Vagina (tissue), 2 donors: ENCODE measurements at places on chromosomes 13 and 19.

DNA sequence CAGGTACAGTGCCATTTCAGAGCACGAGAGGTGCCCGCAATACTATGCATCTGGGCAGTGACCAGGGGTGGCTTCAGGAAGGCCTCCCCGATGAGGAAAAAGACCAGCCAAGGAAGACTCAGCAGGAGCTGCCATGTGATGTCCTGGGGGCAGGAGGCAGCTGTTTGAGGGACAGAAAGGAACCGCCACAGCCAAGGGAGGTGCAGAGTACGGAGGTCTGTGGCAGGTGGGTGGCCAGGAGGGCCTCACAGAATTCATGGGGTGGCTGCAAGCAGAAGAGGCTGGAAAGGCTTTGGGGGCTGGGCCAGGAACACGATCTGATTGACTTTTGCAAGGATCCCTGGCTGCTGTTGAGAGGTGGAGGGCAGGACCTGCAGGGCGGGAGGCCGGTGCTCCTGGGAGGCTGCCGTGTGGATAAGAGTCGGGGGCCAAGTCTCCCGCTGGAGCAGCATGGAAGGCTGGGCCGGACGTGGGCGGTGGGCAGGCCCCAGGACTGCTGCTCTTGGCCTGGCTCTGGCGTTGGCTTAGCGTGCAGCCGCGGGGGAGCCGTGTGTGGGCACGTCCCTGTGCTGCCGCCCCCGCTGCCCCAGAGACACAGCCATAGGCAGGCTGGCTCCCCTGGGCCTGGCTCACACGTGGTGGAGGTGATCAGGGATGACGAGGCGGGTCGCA lies 29.1 kb downstream of the CEBPA start:
- no peak for DNase-seq

GRCh38 chr19:52297601-52298364 lies 814 bp downstream of the ZNF480 start:
- no peak for DNase-seq

GRCh38 chr13:107681600-107681999 lies 533.7 kb downstream of the LIG4 start:
- no peak for DNase-seq

DNA sequence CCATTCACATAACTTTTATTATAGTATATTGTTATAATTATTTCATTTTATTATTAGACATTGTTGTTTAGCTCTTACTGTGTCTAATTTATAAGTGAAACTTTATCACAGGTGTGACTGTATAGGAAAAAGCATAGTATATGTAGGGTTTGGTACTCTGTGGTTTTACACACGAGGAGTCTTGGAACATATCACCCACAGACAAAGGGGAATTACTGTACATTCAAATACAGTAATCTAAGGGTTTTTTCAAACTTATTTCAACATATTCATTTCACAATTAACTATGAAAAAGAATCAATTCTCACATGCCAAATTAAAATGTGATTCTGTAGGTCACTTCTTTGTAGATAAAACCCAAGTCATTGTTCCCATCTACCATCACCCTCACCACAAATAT lies 46.0 kb downstream of the RBM26 start:
- no peak for DNase-seq

GRCh38 chr13:96744367-96745331 lies 249.6 kb downstream of the OXGR1 start:
- no peak for DNase-seq

DNA sequence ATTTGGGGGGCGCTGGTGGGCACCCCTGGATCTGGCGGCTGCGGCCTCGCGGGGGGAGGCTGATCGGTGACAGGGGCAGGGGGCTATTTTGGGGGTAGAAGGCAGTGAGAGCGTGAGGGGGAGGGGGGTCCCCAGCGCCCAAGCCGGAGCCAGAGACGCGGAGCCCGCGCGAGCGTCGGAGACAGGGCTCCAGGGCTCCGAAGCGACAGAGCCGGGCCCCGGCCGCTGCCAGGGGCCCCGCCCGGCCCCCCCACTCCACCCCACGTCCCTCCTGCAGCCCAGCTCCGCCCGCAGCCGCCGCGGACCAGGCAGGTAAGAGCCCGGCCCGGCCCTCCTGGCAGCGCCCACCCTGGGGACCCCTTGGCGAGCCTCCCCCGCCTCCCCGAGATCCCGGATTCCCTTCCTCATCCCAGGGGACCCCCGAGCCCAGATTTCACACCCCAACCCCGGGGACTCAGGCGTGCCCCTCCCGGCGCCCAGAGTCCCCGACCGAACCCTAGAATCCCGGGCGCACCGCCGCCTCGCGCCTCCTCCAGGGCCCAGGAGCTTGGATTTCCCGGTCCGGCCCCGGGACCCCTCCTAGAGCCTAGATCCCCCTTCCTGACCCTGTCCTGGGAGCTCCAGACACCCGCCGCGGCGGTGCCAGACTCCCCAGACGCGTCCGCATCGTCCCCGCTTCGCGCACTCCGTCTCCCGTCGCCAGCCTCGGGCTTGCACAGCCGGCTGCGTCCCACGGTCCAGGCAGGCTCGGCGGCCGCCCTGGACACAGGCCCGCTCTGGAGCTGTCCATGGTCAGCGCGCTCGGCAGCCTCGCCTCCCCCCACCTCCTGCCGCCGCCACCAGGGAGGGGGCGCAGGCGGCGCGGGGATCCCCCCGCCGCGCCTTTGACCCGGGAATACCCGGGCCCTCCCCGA lies at the start of gene PPFIA3:
PPFIA3 (plus strand) TSS at position 134 of the 914 bp plus-strand sequence. CDS start 8,330 bp downstream, outside the sequence.
- DNase-seq, result no peak

DNA sequence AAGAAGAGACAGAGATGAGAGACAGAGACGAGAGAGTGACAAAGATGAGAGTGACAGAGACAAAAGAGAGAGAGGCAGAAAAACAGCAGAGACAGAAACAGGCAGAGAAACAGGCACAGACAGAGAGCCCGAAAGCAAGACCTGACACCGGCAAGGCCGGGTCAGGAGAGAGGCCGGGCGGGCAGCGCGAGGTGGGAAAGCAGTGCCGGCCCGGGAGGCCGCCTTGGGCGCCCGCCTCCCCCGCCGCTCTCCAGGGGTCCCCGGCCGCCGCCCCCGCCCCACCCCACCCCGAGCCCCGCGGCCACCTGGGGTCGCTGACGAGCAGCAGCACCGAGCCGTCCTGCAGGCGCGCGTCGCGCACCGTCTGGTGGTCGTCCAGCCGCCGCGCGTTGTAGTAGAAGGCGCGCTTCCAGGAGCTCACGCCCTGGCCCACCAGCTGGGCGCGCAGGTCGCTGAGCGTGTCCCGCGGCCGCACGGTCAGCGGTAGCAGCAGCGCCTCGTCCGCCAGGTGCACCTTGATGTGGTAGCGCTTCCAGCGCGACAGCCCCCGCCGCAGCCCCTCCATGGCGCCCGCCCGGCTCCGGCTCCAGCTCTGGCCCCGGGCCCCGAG lies at the start of gene TINCR:
TINCR (minus strand) TSS at position 594 of the 610 bp plus-strand sequence.
- no peak for DNase-seq

DNA sequence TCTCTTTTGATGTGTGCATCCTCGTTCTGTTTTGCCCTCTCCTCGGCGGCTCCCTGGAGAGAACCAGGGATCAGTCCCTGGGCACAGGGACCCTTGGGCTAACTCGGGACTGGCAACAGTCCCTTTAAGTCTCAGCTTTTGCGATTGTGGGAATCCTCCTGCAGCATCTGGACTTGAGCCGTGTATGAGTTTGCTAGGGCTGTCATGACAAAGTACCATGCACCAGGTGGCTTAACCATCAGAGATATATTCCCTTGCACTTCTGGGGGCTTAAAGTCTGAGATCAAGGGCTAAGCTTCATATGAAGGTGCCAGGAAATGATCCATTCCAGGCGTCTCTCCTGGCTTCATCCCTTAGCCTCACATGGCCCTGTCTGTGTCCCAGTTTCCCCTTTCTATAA lies 34.5 kb downstream of the ARHGEF18 start:
- no peak for DNase-seq

GRCh38 chr19:52679598-52679997 lies 41.4 kb upstream of the ZNF83 start:
- DNase-seq, result no peak

- DNase-seq, result no peak
Measured at GRCh38 chr19:18167975-18168645, 5.5 kb upstream of the IFI30 start.

DNA sequence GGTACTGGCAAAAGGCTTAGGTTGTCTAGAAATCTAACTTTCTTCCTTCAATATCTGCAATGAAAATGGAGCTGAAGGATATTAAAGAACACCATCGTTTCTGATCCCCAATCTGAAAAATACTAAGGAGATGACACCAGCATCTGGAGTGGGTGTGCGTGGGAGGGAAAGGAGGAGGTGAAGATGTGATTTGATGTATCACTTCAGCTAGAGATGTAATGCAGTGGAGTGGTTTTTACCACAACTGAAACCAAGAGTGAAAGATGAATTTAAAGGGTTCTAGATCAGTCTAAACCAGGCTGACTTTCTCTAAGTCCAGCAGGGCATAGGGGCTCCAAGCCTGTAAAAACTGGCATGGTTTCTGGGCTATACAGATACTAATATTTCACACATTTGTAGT lies 148.4 kb downstream of the AKAP11 start:
- no peak for DNase-seq

DNA sequence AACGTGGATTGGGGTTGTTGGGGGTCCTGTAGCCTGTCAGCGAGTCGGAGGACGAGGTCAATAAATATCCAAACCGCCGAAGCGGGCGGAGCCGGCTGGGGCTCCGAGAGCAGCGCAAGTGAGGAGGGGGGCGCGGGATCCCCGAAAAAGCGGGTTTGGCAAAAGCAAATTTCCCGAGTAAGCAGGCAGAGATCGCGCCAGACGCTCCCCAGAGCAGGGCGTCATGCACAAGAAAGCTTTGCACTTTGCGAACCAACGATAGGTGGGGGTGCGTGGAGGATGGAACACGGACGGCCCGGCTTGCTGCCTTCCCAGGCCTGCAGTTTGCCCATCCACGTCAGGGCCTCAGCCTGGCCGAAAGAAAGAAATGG lies 754 bp upstream of the SIX5 start:
- no peak for DNase-seq

GRCh38 chr13:21701460-21701859 lies 30.6 kb downstream of the FGF9 start:
- no peak for DNase-seq

- DNase-seq, result no peak
Measured at GRCh38 chr13:23744315-23744714, 144.9 kb downstream of the MIPEP start.

DNA sequence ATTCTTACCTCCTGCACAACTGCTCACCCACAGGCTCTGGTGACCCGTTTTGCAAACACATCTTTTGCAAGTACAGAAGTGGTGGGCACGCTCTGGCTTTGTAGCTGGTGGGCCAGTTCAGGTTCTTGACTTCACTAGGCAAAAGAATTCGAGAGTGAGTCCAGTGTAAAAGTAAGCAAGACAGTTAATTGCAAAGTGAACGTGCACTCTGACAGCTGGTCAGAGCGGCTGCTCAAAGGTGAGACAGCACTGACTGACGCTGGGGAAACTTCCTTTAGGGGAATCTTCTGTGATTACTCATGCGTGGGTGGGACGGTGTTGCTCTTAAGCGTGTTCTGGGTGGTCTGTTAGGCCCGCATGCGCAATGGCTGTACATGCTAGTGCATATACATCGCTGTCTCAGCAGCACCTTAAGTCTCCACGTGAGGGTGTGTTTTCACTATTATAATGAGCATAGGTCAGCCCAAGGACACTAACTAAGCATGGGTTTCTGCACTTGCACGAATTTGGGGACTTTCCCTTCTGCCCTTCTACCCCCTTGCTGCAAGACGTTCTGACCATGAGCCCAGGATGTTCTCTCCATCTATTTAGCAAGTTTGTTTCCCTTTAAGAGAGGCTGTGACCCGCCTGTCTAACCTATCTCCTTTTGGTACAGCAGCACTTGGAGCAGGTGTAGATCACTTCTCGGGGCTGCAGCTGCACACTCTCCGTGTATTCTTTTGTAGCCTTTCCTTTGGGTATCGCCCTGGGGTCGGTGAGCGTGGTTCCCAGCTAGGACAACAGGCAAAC lies 30.2 kb upstream of the CD33 start:
- DNase-seq, result peak; percentile 56

DNA sequence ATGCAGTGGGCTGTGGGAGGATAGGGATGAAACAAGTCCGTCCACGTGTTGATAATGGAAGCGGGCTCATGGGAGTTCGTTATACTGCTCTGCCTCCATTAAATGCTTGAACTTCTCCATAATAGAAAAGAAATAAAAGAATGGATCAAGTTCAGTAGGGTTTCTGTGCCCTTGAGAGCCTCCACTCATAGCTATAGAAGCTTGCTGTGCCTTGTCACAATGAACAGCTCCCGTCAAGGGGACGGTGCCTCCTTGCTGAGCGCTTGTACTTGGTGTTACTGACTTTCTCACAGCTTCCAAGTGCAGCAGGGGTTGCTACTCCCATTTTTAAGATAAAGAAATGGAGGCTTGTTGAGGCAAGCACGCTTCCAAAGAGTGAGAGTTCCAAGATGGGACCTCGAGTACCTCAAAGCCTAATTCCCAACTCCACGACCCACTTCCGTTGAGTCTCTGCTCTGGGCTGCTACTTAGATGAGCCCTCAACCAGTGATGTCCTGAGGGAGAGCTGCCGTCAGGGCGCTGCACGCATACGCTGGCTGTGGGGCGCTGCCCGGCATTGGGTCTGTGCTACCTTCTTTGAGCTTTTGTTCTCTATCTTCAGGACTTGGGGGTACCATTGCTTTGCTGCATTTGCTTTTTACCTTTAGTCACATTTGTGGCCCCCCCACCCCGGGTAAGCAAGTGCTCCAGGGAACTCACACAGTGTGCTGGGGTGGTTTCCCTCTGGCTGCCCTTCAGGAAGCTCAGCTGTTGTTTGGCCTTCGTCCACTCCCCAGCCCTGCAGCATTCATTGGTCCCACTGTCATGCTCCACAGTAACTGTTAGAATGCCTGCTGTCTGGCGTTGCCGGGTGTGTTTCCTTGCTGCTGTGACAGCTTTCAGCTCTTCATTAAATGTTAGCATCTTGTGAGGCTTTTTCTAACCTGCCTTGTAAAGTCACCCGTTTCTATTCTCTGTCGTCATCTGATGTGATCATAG lies 9.5 kb downstream of the SNRNP70 start:
- no peak for DNase-seq

DNA sequence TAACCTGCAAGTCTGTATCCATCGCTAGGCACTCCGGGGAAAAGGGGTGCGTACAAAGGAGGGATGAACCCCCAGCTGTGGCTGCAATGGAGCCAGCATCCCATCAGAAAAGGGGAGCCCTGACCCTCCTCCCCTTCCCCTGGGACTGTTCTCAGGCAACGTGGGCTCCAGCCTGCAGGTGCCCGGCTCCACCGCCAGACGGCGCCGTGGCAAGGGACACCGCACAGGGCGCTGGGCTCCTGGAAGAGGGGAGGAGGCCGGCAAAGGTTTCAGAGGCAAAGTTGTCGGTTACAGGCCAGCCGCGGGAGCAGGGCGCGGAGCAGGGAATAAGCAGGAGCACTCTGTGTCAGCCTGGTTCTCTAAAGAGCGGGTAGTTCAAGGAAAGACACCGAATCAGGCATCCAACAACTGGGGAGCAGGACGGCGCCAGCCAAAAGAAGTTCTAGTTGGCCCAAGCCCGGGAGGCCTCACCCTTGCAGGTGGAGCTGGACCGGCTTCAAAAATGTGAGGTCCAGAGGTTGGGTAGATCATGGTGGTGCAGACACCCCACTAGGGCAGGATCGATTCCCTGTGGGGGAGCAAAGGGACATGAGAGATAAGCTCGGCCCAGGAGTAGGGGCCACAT lies 53.0 kb upstream of the ATP12A start:
- no peak for DNase-seq
